ENCODE measurements at places on chromosomes 3 and 15. TPM values are rescaled to one million over a fixed set of nuclear protein-coding genes. Genes with fewer than 3 reads are reported as not detected.

The CHRM5 gene
- not detected for total RNA-seq

DNA sequence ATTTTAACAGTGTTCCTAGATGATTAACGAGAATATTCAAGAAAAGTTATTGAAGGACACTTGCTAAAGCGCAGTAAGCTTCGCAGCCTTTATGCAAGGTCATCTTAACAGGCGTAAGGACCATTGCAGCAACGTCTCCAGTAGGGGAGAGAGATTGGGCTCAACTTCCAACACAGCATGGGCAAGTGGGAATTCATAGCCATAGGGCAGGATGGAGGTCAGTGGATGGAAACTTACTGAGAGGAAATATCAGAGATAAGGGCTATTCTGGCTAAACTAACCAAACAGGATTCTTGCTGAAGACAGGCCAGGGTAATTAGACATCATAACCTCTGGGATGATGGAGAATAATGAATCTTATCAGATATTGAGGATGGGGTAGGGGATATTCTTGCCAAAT is 82.8 kb downstream of the DHX36 start:
- DNase-seq: no peak

GRCh38 chr3:38154625-38155255 is 10.6 kb upstream of the OXSR1 start:
- DNase-seq: no peak

The MYO9A gene
- 40.0 TPM for total RNA-seq

The SOX14 gene
- total RNA-seq: not detected

The FAM43A gene
- total RNA-seq: 22.4 TPM

All from mucosa of descending colon (tissue), 3 donors.